ENCODE measurements at places on chromosomes 2 and 18.

DNA sequence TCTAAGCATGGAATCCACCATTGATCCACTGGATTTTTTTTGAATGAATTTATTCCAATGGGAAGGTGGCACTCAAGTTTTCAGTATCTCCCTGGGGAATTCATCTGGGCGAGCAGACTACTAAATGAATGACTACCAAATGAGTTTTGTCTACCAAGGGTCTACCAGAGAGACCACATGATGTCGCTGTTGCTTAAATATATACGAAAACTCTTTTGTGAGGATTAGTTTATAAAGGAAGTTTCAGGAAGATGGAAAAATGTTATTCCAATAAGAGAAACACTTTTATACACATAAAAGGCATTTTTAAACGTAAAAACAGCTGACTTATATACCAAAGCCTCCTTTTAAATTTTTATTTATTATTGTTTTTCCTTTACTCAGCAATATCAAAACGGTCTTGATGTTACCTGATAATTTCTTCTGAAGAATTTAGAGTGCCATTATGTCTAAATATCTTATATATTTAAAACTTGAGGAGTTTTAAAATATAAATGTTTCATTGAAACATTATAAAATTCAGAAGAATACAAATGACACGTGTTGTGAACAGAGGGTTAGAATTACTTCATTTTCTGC is 139.7 kb downstream of the HRH4 start:
- peak; percentile 37 for DNase-seq

GRCh38 chr2:98763209-98763951 is 32.4 kb upstream of the MGAT4A start:
- DNase-seq, result no peak

DNA sequence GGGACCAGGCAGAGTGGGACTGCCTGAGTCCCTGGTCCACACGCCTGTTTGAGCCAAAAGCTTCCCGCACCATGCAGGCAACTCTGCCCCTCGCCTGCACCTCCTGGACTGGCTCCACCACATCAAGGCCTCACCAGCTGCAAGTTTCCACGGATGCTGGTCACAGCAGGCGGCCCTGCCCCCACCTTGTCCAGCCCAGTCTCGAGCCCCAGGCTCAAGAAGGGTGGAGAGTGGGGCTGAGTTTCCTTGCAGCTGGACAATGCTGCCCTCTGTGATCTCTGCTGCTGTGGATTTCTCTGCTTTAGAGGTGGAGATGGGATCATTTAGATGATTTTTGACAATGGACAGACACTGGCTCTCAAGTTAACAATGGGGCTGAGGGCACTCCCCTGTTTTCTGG is 74.9 kb downstream of the MTCL1 start:
- DNase-seq, result no peak

- DNase-seq, result no peak
Measured at GRCh38 chr2:109703798-109704197, 89.6 kb downstream of the SOWAHC start.

- DNase-seq, result no peak
Measured at GRCh38 chr2:169732583-169733358, 861 bp upstream of the KLHL23 start.

DNA sequence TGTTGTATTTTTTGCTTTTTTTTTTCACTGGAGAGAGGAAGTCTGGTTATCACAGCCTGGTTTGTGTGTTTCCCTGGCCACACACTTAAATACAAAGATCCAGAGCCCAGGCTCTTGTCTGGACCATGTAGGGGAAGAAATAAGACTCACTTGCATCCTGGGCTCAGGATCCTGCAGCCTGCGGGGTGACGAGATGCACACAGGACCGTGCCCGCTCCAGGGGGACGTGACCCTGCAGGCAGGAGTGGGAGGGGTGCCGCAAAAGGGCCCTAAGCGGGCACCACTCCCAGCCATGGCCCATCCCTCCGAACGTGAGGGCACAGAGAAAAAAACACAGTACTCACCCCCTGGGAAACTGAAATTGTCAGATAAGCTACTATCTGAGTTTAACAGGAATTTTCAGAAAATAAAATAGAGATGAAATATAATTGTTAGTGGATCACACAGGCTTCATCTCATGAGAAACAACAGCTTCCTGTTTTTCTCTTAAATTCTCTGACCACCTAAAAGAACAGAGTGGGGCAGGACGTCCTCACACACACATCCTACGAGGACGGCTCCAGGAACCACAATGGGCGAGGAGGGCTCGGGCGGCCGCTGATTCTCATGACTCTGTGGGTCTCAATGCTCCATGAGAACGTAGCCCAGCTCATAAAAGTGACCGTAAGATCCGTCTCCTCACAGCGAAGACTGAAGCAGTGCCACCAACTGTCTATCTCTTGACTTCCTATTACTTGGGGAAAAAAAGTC is 142.6 kb upstream of the ALKAL2 start:
- DNase-seq, result no peak

- no peak for DNase-seq
Measured at GRCh38 chr2:222837643-222838056, 23.2 kb upstream of the ACSL3 start.

All from inflammatory macrophage treated with lipopolysaccharide for 4 hours (primary cell).